T-helper 2 cell (primary cell): ENCODE measurements at places on chromosomes 13 and 19.

GRCh38 chr19:1146412-1146699, 27.7 kb downstream of the SBNO2 start:
- no peak for DNase-seq

DNA sequence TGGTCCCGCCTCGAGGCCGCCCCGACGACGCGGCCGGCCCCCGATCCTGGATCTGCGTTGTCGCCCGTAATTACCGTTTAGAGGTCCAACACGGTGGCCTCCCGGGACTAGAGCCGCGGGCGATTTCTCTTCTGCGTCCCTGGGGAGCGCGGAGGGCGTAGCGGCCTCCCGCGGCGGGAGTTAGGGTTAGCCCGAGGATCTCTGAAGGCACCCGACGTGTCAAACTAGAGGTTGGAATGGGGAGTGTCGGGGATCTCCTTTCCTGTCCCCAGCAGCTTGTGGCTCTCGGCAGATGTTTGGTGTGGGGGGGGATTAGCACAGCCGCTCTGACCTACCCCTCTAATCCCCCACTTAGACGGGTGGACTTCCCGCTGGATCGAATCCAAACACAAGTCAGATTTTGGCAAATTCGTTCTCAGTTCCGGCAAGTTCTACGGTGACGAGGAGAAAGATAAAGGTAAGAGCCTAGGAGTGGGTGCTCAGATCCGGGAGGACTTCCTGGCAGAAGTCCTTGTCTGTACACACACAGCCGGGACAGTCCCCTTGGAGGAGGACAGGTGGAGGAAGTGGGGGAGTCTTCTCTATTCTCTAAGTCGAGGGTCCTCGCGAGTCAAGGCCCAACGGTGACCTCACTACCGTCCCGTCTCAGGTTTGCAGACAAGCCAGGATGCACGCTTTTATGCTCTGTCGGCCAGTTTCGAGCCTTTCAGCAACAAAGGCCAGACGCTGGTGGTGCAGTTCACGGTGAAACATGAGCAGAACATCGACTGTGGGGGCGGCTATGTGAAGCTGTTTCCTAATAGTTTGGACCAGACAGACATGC, 581 bp downstream of the CALR start:
- no peak for DNase-seq

- peak; percentile 30 for DNase-seq
Measured at GRCh38 chr19:40139533-40140287, 49.0 kb upstream of the ZNF780A start.

DNA sequence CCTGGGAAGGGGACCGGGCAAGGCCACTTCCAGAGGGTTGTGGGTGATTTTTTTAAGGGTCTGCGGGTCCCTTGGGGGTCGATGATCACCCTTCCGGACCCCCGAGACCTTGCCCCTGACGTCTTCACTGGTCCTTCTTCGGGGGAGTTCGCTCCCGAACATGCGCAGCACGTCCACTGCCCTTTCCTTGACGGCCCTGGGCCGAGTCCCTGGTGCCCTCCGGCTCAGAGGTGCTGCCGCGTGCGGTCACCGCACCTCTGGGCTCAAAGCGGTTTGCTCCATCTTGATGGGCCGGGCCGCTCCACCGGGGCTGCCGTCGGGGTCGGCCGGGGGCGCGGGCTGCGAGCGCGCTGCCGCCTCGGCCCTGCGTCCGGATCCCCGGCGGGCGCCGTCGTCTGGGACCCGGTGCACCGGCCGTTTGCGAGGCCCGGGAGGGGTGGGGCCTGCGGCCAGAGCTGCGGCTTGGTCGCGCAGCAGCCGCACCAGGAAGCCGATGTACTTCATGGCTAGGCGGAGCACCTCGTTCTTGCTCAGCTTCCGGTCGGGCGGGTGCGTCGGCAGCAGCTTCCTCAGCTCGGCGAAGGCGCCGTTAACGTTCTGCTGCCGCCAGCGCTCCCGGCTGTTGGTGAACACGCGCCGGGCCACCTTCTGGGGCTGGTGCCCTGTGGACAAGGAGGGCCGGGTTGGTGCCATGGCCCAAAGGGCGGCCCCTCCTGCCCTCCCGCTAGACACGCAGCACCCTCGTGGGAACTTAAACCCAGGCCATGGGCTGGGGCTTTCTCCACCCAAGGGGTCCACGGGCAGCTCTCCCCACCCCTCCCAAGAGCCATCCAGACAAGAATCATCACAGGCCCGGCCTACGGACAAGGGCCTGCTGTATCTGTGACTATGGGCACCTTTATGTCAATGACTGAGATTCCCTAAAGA, 3.3 kb downstream of the LYL1 start:
- peak; percentile 75 for DNase-seq

DNA sequence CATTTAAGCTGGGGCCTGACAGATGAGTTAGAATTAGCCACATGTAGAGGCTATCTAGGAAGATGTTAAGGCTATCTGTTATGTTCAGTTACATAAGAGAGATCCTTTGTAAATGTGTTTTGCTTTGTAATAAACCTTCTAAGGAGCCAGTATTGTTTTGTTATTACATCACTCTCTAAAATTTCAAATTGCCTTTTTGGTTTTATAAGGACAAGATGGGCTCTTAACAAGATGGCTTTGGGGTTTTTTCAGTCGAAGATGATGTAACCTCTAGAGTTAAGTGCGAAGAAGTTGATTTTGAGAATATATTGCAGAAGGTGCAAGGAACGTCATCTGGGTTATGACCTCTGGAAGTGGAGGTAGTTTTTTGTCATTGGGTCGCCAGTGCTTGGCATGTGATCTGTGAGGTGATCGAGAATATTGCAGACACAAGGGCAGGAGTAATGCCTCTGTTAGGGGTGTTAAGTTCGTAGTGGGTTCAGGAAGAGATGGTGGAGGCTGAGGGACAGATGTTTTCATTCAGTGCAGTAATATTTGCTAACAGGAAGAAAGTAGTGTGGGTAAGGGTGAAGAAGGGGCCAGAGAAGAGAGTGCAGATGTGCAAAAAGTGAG, 12.7 kb downstream of the LSM14A start:
- peak; percentile 43 for DNase-seq

- DNase-seq: no peak
Measured at GRCh38 chr13:40340368-40341095, 325.9 kb downstream of the FOXO1 start.

DNA sequence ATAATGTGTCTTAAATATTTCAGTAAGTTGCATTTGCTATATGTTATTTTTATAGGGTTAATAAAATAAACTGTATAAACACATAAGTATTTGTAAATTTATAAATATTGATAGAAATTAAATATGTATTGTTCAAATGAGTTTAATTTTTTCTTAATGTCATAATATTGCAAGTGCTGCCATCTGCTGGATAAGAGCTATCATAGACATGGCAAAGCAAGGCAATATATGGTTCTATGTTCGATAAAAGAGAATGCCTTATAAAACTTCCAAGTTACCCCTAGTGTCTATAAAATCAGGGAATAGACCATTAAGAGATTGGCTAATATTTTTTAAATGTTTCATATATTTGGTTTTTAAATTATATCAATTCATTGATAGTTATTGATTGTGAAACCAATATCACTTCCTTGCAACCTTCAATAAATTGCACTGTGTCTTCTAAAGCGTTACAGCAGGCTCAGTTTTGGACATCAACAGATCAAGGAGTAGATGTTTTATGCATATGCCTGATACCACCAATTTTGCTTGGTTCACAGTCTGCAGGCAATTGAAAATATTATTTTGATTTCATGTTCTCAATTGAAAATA, 29.0 kb upstream of the SLITRK6 start:
- peak; percentile 1 for DNase-seq

DNA sequence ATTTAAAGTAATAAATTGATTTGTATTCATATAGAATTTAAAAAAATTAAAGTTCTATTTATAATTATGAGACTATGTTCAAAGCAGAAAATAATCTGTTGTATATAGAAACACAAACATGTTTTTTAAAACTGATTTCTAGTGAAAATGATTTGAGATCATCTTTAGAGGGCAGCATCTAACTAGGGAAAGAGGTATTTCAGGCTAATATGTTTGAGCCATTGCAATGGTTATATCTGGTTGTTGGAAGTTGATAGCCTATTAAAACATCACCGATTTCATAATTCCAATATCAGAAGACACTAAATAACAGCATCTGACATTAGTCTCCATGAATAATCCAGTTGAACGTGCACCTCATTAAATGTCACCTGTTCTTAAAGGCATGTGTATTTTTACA, 79.8 kb upstream of the SLITRK6 start:
- DNase-seq: no peak

- no peak for DNase-seq
Measured at GRCh38 chr19:49681830-49682229, 4.8 kb downstream of the PRMT1 start.

GRCh38 chr19:46254776-46255175, 25.2 kb downstream of the IGFL1 start:
- DNase-seq: no peak

DNA sequence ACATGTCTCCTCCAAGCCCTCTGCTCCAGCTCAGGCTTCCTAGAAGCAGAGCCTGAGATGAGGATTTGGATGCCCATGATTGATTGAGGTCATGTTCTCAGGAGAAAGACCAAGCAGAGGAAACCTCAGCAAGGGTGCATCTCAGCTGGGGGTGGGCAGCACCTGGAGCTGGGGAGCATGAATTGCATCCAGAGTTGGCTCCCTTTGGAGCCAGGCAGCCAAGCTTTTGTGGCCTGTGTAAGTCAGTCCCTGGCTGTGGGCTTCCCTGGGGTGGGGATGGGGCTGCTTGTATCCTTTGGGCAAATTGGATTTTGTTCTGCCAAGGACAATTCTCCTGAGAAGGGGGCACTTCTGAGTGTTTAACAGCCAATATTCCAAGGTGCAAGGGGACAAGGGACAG, 91.5 kb upstream of the WASF3 start:
- DNase-seq: no peak

- DNase-seq: no peak
Measured at GRCh38 chr13:31749929-31750328, 10.6 kb downstream of the RXFP2 start.

DNA sequence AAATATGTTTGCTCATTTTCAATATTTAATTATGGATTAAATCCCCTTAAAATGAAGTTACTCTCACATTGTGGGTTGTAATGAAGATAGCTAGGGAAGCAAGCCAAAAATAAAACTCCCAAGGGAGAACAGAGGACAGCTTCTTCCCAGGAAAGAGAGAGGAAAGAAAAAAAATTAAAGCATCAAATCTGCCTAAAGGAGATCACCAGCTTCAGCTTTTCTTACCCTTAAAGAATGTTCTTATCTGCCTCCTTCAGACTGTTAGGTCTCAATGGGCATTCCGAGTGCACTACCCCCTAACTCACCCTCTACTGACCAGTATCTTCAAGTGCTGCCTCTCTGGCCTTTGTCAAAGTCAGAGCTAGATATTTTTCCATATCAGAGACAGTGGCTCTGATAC, 55.2 kb downstream of the XPO4 start:
- no peak for DNase-seq

DNA sequence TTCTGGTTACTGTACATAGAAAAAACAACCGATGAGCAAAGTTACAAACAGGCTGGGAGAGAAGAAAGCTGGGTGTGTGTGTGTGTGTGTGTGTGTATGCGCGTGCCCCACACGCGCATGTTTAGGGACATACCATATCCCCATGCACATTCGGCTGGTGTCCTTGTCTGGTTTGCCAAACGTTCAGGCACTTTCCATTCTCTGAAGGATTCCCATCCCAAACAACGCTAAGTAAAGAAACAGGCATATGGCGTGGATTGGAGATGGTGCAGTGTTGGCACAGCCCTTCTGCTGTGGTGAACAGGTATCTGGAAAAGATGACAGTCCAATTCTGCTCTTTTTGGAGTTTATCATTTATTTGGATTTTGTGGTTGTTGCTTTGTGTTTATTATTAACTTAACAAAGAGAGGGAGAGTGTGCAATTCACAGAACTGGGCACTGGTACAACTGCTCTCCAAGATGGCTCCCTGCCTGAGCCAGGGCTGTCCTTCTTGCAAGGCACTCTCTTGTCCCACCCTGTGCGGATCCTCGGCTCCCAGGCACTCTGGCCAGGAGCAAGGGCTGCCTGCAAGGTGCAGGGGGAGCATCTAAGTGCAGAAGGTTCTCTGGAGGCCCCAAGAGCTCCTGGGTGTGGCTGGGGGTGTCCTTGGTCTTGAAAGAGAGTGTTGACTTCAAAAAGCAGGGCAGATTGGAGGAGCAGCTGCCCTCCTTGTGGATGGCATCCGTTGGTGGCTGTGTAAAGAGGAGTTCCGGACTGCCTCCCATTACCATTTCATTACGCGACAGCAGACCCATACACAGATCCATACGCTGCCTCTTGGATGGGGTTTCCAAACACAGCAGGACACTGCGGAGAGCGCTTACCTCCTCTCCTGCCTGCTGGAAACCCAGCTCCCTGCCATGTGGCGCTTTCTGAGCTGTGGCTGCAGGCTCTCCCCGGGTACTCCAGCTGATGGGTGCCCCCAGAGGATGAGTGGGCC, 263.1 kb downstream of the ZNF536 start:
- no peak for DNase-seq

DNA sequence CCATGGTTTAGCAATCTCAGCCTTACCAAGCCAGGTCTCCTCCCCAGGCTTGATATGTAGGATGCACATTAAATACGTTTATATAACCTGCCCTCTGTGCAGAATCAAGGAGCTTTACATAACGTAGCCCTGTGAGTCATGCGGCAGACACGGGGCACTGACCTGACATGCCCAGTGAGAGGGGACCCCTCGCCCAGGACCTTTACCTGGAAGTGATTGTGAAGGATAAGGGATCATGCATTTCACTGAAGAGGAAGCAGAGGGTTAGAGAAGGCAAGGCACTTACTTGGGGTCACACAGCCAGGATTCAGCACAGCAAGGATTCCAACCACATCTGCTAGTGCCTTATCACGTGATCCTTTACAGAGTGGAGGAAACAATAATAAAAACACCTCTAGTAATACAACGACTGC, 18.9 kb upstream of the FOSB start:
- DNase-seq: no peak

GRCh38 chr19:17227798-17228367, 1.9 kb downstream of the OCEL1 start:
- DNase-seq: no peak

- DNase-seq: no peak
Measured at GRCh38 chr19:38928391-38929001, 2.1 kb downstream of the SARS2 start.

- no peak for DNase-seq
Measured at GRCh38 chr13:46609726-46610125, 56.8 kb downstream of the LRCH1 start.
